Foreskin fibroblast (primary cell): ENCODE measurements at places on chromosomes 5 and 9.

GRCh38 chr9:86599561-86599960, 245.4 kb upstream of the TUT7 start:
- no peak for DNase-seq

GRCh38 chr9:92631452-92632343, 38.2 kb downstream of the IPPK start:
- no peak for DNase-seq

DNA sequence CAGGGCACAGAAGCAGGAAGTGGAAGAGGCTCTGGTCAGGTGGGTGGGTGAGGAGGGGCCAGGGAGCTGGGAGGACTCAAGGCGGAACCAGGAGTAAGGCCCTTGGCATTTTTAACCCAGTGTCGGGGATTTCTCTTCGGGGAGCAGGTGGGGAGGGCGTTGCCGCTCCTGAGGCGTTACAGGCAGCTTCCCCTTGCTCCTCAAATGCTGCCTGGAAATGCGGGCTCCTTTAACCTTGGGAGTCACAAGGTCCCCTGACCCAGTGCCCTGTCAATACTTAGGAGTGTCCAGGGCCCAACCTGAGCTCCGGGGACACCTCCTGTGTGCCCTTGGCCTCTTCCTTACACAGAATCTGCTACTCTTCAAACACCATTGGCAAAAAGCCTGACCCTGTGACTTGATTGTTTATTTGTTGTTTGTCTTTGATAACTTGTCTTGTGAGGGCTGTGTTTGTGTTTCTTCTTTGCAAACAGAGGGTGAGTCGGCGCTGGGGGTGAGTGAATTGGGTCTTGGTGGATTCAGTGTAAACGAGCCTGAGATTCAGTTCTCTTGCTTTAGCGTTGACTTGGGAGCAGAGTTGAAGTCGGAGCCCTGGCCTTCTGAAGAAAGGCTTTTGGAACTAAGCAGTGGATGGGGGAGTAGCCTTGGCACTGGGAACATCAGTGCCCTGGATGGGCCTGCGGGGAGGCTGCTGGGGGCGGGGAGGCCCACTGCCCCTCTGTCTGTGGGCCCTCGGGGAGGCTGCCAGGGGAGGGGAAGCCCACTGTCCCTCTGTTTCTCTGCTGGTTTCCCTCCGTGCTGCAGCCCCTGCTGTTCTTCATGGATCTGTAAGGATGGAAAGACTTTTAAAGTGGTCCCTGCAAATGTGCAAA, 300.7 kb upstream of the IRX4 start:
- DNase-seq: no peak

- DNase-seq: no peak
Measured at GRCh38 chr5:63923914-63924313, 38.3 kb downstream of the HTR1A start.

DNA sequence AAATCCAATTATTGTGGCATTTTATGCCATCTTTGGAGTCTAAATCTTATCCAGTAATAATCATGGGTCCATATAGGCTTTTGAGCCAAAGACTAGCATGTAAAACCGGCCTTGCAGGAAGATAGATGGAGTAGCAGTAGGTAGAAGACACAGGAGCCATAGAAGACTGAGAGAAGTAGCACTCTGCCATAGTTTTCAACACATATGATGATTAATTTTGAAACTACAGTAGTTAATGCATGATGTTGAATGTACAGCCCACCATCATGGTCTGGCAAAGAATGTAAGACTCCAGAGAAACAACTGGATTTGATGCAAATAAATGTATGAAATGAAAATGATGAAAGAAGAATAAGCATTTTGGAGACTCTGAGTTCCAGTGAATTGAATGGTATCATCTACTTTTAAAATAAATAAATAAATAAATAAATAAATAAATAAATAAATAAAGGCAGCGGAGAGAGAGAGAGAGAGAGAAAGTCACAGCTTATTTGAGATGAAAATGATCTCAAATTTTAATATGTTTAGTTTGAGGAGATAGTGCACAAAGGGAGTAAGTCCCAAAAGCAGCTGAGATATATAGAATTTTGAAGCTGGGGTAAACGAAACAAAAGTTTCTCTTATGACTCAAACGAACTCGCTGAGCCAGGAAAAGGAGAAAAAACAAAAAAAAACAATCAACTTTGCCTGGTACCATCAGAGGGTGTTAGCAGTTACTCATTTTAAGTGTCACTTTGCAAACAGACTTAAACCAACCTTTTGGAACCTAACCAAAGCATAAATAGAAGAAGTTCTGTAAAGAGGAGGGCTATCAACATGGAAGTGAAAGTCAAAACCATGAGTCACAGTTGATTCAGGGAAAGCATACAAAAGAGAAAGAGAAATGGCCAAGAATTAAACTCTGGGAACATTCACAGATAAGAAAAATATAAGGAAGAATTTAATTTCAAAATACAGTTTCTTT, 388.7 kb downstream of the CETN3 start:
- peak; percentile 66 for DNase-seq

GRCh38 chr5:2134543-2135292, 252.0 kb upstream of the IRX4 start:
- DNase-seq: peak; percentile 50

DNA sequence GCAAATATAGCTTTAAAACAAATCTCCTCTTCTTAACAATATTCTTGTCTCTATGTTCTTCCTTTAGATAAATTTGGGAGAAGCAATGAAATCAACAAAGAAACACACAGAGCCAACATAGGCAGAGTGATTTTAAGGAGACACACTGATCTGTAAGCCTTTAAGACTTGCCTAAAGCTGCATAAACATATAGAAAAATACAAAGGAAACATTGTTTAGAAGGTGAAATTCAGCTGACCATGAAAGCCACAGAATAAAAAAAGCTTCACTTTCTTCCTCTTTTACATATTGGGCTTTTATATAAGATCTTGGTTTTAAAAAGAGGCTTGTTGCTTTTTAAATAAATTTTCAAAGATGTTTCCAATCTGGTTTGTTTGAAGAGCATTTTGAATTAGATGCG, 1277.5 kb downstream of the EFNA5 start:
- DNase-seq: no peak

- no peak for DNase-seq
Measured at GRCh38 chr5:155759252-155759651, 567.7 kb upstream of the SGCD start.

DNA sequence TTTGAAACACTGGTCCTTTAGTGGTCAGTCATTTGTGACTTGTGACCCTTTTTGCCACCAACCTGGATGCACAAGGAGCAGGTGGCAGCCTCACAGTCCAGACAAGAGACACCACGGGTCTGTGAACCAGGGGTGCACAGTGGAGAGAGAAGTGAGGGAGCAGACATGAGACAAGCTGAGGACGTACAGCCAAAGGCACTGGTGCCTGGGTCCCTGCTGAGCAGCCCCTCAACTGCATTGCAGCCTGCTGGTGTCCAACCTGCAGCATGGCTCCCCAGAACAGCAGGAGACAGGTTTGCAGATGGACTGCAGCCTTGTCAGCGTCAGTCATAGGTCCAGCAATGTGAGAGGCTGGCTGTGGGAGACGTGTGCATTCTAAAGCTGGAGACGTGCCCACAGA, 124.2 kb upstream of the FSTL4 start:
- DNase-seq: no peak

- DNase-seq: peak; percentile 1
Measured at GRCh38 chr5:78162253-78162862, 132.1 kb downstream of the AP3B1 start.

DNA sequence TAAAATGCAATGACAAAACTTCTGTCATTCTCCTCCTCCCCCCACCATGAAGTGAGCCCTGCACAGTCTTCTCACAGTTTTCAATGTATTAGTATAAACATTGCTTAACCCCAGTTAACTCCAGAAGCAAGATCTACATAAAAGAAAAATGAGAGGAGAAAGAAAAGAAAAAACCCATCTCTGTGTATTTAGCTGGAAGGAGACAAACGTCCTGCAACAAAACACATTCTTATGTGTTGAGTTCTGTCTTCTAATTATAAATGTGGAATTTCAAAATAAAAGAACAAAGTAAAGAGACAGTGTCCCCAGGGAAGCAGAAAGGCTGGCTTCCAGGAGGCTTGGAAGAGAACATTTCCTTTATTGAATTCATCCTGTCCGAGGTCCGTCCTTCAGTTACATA, 491.9 kb upstream of the TUSC1 start:
- DNase-seq: peak; percentile 12

DNA sequence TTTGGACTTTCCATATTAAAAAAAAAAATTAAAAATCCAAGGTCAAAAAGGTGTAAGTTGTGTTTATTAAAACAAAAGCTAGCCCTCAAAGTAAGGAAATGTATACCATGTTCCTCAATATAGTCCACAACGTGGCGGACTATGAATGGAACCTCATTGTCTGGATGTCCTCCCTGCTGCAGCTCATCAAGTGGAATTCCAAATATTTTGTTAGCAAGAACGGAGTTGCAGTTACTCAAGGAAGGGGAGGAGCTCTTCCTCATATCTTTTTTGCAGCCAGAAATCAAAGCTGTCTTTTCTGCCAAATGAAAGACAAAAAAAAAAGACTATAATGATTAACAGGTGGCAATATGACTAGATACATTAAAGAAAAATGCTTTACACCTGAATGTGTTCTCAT, 14.0 kb downstream of the FAM13B start:
- DNase-seq: no peak

- DNase-seq: peak; percentile 41
Measured at GRCh38 chr9:114233491-114234185, 78.3 kb downstream of the COL27A1 start.

- DNase-seq: peak; percentile 20
Measured at GRCh38 chr5:71864730-71865601, 145.9 kb downstream of the CARTPT start.

DNA sequence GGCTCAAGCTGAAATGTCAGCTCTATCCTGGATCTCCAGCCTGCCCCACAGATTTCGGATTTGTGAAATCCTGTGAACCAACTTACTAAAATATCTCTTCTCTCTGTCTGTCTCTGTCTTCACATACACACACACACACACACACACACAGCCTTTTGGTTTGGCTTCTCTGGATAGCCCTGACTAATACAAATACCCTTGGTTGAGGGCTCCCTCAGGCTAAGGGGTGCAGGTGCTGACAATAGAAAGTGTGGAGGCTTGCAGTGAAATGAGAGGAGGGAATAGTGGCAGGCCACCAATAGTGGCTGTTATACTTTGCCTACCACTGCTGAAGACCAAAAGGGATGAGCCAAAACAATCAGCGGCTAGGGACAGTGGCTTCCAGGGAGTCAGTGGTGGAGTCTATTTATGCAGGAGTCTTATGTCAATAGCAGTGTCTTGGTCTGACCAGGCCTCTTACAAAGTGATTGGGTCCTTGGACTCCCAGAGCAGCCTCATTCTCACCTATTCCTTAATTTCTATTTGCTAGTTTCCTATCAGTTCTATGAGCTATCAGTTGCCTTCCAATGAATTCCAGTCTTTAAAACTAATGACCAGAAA, 93.2 kb upstream of the GAS1 start:
- DNase-seq: no peak

GRCh38 chr5:123585871-123586270, 73.9 kb downstream of the CSNK1G3 start:
- DNase-seq: peak; percentile 24

GRCh38 chr9:121635300-121635876, 16.0 kb upstream of the DAB2IP start:
- DNase-seq: no peak

GRCh38 chr5:173099461-173099860, 43.3 kb downstream of the CREBRF start:
- no peak for DNase-seq

- peak; percentile 47 for DNase-seq
Measured at GRCh38 chr5:143145243-143146160, 258.0 kb downstream of the NR3C1 start.

DNA sequence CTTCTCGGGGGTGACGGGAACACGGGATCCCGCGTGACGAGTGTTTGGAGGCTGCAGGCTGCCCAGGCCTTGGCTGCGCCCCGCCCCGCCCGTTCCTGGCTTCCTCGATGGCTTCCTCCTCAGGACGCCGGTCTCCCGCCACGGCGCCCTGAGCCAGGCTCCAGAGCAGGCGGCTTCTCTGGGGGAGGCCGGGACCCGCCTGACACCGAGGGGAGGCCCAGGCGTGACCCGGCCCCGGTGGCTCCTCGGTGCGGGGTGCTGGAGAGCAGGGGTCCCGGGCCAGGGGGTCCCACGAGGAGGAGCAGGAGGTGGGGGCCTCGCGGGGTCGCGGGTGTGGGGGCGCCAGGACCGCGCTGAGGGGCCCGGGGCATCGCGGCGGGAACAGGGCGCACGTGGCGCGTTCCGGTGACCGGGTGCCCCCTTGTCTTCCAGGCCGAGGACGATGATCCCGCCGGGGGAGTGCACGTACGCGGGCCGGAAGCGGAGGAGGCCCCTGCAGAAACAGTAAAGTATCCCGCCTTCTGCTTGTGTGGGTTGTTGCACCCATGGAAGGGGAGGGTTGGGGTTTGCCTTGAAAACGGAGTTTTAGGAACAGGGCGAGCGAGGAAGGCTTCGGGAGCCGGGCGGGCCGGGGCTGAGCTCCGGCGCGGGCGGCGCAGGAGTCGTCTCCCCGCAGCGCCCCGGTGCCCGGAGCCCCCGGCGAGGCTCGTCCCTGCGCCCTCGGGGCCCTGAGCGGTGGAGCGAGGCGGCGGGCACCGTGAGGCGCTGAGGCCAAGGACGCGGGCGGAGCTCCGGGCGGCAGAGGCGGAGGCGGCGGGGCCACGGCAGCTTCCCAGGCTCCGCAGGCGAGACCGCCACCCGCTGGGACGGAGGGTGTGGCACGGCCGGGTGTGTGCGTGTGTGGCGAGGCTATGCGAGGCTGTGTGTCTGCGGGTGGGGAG, 22.2 kb downstream of the AHRR start:
- peak; percentile 79 for DNase-seq

DNA sequence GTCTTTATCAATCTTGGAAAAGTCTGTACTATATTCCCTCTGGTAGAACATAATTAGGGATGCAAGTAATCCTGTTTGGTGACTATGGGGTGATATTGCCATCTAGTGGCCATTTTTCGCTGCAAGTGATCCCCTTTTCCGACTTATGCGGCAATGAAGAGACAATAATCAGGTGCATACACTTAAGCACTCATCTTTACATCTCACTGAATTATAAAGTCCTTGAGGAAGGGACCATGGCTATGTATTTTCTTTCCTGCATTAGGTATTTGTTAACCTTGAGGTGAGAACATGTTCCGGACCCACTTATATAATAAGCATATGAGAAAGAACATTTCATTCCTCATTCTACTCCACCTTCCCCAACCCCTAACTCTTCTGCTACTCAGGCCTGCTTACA, 19.6 kb upstream of the LIX1 start:
- peak; percentile 47 for DNase-seq

DNA sequence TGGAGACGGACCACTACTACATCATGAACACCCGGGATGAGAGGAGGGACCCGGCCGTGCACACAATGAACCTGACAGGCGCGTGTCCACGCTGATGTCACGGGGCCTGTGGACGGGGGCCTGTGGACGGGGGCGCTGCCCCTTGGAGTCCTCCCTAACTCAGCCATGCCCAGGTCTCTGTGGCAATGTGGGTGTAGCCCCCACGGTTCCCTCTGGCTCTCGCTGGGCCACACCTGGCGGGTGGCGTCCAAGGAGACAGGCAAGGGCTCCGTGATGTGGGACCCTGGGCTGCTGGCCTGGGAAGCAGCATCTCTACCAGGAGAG, 22.1 kb downstream of the PAEP start:
- DNase-seq: no peak

DNA sequence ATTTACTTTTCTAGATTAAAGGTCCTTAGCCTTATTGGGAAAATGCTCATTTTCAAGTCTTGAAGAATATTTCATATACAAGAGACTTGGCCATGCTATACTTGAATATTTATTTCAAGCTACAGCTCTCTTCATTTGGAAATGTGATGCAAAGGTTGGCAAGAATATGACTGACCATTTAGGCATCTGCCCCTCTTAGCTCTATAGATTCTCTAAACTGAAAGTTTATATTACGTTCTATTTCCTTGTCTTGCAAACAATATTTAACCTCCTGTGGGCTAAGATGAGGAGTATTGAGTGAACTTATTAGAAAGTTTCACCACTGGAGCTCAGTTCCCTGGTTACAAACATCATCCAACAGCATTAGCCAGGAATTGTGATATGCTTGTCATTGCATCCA, 593.1 kb downstream of the MAT2B start:
- no peak for DNase-seq
